ENCODE measurements at places on chromosomes 16 and 17. TPM values are rescaled to one million over a fixed set of nuclear protein-coding genes. Genes with fewer than 3 reads are reported as not detected.
A peak's percentile ranks its signal among the peaks of the same experiment; 100 is the strongest.

The WSCD1 gene
- total RNA-seq: 0.32 TPM

The PRSS8 gene
- not detected for total RNA-seq

The DPEP3 gene
- total RNA-seq: not detected

- H3K36me3 ChIP-seq: no peaks in the 10 kb centered on the region
- H3K27me3 ChIP-seq: no peaks in the 10 kb centered on the region
- no peak overlapping the region for H3K4me3 ChIP-seq
- H3K27ac ChIP-seq: no peak overlapping the region
- DNase-seq: no peak
- H3K4me1 ChIP-seq: peaks cover 7% of the 10 kb centered on the region
Observed at GRCh38 chr17:8740486-8740885, 4.2 kb downstream of the CCDC42 start.

- no peaks in the 10 kb centered on the region for H3K27me3 ChIP-seq
- DNase-seq: peak; percentile 81
- H3K4me1 ChIP-seq: peaks cover 47% of the 10 kb centered on the region
- H3K27ac ChIP-seq: peak overlapping the region; percentile 86
- peaks cover 96% of the 10 kb centered on the region for H3K36me3 ChIP-seq
Observed at GRCh38 chr17:76716839-76717215, 6.1 kb upstream of the MXRA7 start.

- H3K27ac ChIP-seq: no peak overlapping the region
- H3K4me1 ChIP-seq: peaks cover 8% of the 10 kb centered on the region
Observed at GRCh38 chr17:31404028-31404949, 12.8 kb downstream of the RAB11FIP4 start.

DNA sequence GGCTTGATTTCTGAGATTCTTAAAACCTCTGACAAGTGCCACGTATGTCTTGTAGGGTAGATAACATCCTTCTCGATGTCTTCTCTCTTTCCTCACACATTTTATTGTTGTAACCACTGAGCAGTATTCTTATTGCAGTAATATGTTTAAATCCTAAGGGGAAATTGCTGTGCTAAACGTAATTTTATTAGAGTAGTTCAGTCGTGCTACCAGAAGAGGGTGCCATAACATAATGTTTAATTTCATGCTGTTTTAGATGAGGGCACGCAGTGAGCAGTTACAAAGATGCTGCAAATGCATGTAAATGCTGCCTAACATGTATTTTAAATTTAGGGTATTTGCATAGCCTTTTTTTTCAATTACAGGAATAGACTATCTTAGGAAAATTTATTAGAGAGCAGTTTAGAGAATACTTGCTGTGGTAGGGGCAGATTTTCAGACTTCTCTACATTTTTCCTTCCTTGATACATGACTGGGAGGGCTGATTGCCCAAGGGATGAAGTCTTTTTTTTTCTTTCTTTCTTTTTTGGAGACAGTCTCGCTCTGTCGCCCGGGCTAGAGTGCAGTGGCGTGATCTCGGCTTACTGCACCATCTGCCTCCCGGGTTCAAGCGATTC, 51.7 kb downstream of the GAN start:
- no peak overlapping the region for H3K4me3 ChIP-seq
- no peak overlapping the region for H3K27ac ChIP-seq
- H3K36me3 ChIP-seq: peaks cover 56% of the 10 kb centered on the region
- no peaks in the 10 kb centered on the region for H3K27me3 ChIP-seq

GRCh38 chr17:29483503-29483902, 83.3 kb downstream of the ABHD15 start:
- H3K4me3 ChIP-seq: no peak overlapping the region
- 0 out of 2 replicates have a peak, but pooled peaks cover 2% of the 10 kb centered on the region for H3K27me3 ChIP-seq
- no peak for DNase-seq
- no peak overlapping the region for H3K27ac ChIP-seq
- H3K4me1 ChIP-seq: no peaks in the 10 kb centered on the region

GRCh38 chr16:4176906-4177417, 60.7 kb upstream of the ADCY9 start:
- no peaks in the 10 kb centered on the region for H3K27me3 ChIP-seq
- peaks cover 17% of the 10 kb centered on the region for H3K4me1 ChIP-seq
- peak; percentile 43 for DNase-seq

DNA sequence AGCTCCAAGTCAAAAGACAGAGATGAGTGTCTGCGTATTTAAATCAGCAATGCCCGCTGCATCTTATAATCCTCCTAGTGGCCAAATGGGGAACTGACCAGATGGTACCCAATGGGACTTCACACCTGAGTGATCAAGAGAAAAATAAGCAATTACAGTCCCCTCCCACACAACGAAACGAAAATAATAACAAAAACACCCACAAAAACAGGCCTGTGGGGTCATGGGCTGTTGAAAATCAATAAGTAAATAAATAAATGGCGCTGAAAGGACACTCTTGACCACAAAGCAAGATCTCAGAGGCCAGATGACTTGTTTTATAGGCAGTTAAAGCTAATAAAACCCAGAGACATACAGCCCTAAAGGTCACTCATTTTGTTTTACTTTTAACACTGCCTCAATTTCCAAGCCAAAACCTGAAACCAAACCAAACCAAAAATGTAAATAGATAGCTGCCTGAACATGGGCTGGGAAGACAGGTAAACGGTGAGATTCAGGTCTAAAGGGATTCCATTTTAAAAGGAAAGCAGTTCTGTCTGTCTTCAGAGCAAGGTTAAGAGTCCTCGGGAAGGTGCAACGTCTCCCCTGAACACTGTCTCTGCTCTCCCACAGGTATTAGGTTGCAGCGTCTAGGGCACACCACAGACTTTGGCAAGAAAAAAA, 1.3 kb downstream of the ZNF821 start:
- H3K4me3 ChIP-seq: peak overlapping the region; percentile 98
- H3K27me3 ChIP-seq: no peaks in the 10 kb centered on the region
- peaks cover 10% of the 10 kb centered on the region for H3K4me1 ChIP-seq

GRCh38 chr17:48753794-48754499, 25.4 kb upstream of the HOXB13 start:
- no peaks in the 10 kb centered on the region for H3K36me3 ChIP-seq
- H3K4me1 ChIP-seq: no peaks in the 10 kb centered on the region
- no peak overlapping the region for H3K27ac ChIP-seq
- H3K4me3 ChIP-seq: no peak overlapping the region

- H3K27ac ChIP-seq: no peak overlapping the region
- H3K4me1 ChIP-seq: no peaks in the 10 kb centered on the region
- H3K4me3 ChIP-seq: no peak overlapping the region
- no peaks in the 10 kb centered on the region for H3K27me3 ChIP-seq
Observed at GRCh38 chr17:75645889-75646637, 12.8 kb downstream of the SMIM5 start.

All from SJSA1 (cell line).